ENCODE measurements at places on chromosomes 5 and 9.

GRCh38 chr5:124061663-124062062, 549.7 kb downstream of the CSNK1G3 start:
- DNase-seq, result peak; percentile 53

- DNase-seq, result no peak
Observed at GRCh38 chr5:15079566-15079965, 208.0 kb upstream of the ANKH start.

DNA sequence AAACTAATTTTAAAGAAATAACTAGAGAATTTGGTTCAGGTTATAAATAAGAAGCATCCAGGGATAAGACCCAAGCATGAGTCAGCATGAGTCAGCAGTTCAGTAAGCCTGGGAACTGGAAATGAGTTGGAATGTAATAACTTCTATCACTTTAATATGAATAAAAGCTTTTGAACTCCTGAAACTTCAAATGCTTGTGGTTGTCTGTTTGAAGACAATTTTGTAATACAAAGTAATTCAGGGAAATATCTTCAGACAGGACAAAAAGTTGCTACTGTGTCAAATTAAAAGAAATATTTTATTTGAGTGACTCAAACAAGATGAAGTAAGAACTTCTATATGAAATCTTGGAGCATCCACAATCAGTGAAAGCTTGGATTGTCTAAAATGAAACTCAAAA, 331.2 kb upstream of the DAB2 start:
- DNase-seq, result no peak

DNA sequence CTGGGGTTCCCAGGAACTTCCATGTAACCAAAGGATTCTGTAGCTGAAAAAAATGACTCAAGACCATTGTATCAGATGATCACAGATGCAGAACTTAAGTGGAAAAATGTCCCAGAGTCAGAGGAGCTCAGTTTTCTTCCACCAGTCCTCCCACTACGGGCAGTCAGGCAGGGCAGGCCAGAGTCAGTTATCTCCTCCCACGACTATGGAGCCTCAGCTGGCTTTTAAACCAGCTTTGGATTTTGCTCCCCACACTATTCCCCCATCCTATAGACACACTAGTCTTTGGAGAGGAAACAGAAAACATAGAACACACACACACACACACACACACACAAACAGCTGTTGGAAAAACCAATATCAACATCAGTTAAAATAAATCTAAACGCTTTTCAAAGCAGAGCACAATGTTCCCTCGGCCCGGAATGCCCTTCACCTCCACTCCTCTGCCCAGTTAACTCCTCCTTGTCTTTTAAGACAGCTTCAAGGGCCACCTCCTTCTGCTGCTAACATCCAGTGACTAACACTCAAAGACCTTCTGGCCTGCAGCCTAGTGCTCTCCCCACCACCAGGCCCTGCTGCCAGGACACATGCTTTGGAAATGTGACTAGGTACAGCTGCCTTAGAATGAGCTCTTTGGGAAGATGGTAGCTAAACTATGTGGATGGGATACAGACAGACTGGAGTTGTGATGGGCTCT, 56.8 kb downstream of the NIPAL4 start:
- DNase-seq, result no peak

- no peak for DNase-seq
Observed at GRCh38 chr5:125047871-125048270, 301.4 kb upstream of the ZNF608 start.

DNA sequence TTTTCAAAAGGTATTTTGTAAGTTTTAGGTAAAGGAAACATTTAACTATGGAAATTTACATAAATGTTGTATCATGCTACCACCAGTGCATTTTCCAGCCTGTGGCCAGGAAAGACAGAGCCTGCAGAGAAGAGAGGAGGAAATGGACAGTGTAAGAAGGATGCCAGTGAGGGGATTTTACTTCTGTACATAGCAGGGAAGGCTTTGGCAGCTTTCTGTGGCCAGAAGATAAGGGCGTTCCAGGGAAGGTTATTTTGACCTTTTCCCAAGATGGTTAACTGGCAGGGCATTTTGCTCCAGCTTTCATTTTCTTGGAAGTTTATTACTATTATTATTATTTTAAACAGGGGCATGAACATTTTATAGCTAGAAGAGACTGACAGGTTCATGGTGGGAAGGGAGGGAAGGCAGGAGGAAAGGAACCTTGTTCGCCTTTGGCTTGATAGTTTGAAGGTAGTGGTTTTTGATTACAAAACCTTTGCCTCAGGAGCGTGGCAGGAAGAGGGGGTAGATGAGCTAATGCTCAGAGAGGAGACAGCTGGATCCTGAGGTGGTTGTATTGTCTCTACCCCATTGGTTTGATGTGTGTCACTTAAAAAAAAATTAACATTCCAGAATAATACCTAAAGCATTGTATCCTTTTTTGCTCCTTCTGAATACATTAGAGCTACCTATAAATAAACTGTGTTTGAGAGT, 4.1 kb downstream of the ISOC1 start:
- no peak for DNase-seq

GRCh38 chr5:171913987-171914273, 92.5 kb downstream of the FBXW11 start:
- DNase-seq, result no peak

All from DMS79 (cell line).